Cardiac septum (tissue), 1 donor: ENCODE measurements at places on chromosomes 2 and 18. TPM values are rescaled to one million over a fixed set of nuclear protein-coding genes. Genes with fewer than 3 reads are reported as not detected.

Gene RAD51AP2
- 0.43 TPM for total RNA-seq

Gene UGT1A5
- total RNA-seq: not detected

Gene SERPINB10
- total RNA-seq: not detected

Gene LAPTM4A
- 134 TPM for total RNA-seq

Gene ZAP70
- total RNA-seq: 1.2 TPM

DNA sequence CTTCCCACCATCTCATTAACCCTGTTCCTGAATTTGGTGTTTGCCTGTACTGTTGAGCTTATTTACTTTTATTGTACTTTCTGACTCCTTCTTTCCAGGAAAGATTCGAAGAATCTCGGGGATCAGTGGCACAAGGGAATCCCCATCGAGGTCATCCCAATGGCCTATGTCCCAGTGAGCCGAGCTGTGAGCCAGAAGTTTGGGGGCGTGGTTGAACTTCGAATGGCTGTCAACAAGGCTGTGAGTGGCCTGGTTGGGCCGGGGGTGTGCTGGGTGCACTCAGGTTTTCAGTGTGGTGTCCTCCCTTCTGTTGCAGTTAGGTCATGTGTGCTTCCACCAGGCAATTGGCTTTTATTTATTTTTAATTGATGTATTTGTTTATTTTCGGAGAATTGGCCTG is 45.0 kb downstream of the RPIA start:
- DNase-seq: no peak

DNA sequence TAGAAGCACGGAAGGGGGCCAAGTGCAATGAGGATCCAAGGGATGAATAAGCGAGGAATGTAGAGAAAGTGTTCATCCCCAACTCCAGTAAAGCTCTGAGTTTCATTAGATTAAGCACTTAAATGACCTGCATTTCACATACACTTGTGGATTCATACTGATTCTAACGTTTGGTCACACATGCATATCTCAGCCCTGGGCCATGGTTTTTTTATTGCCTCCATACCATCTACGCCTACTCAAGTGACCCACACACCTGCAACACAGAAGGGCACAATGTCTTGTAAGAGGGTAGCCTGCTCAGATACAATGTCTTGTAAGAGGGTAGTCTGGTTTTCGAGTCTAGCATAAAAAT is 566 bp upstream of the MRPS5 start:
- no peak for DNase-seq

DNA sequence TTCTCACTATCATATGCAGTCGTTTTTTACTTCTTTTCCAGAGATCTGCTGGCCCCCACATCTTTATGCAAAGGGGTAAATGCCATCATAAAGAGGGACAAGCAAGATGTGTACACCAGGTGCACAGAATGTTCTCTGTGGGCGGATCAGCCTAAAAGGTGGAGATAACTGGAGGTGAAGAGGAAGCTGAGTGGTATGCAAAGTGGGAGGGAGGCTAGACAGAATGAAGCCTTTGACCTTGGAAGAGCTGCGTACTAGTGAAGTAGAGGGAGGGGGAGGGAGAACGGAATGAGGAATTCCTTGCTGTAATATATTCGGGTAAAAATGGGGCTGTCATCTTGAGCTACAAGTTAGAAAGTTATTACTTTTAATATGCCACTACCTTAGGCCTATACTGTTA is 287.5 kb upstream of the VRK2 start:
- DNase-seq: no peak

DNA sequence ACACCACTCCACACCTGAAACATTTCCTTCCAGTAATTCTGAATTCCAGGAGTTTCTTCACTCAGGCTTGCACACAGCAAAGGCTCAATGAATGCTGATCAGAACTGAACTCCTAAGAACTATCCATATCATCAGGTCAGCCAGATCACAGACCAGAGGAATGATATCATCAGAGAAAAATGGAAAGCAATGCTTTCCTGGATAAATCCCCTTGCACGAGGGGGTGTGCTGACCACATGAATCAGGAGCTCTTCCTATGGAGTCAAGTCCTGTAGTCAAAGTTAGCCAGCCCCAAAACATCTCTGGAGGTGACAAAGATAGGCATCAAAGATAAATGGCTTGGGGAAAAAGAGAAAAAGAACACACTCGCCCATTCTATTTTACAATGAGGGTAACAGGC is 83.8 kb upstream of the ACVR2A start:
- DNase-seq: no peak

- DNase-seq: no peak
Measured at GRCh38 chr2:230864122-230864604, 579 bp upstream of the ITM2C start.

DNA sequence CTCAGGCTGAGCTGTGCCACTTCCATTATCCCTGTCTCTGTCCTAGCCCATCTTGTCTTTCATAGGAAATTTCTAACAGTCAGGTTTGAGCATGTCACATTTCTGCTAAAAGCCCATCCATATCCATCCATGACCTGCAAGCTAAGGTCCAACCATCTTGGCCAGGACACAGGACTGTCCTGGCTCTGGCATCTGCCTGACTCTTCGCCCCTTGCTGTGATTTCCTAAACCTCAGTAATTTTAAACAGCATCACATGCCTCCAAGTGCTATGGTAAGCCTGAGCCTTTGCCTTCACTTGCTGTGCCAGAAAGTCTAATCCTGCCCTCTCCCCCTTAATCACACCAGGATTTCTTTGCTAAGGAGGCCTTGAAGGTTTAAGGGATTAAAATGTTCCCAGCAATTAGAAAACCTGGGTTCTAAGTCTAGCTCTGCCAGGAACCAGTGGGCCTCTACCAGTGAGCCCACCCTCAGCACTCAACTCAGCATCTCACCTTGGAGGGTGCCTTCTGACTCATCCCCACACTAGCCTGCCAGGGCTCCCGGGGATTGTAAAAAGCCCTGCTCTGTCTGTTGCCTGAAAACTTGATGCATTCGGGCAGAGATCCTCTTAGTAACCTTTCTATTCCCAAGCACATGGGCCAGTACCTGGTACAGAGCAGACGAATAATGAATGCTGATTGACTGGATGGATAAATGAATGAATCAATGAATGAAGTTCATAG is 411.0 kb downstream of the LRATD1 start:
- no peak for DNase-seq

GRCh38 chr18:73742957-73743356 is 404.7 kb downstream of the FBXO15 start:
- no peak for DNase-seq

- DNase-seq: no peak
Measured at GRCh38 chr18:69161383-69162028, 239.2 kb upstream of the DOK6 start.

- no peak for DNase-seq
Measured at GRCh38 chr18:35326695-35327387, 17.4 kb downstream of the ZNF24 start.

GRCh38 chr18:42828881-42829280 is 286.6 kb downstream of the RIT2 start:
- no peak for DNase-seq

GRCh38 chr2:35864141-35864540 is 491.4 kb upstream of the CRIM1 start:
- no peak for DNase-seq

GRCh38 chr2:133508546-133509165 is 59.6 kb downstream of the NCKAP5 start:
- DNase-seq: no peak
